Urinary bladder (tissue), 4 donors: ENCODE measurements at places on chromosomes 7 and 10. TPM values are rescaled to one million over a fixed set of nuclear protein-coding genes. Genes with fewer than 3 reads are reported as not detected.

DNA sequence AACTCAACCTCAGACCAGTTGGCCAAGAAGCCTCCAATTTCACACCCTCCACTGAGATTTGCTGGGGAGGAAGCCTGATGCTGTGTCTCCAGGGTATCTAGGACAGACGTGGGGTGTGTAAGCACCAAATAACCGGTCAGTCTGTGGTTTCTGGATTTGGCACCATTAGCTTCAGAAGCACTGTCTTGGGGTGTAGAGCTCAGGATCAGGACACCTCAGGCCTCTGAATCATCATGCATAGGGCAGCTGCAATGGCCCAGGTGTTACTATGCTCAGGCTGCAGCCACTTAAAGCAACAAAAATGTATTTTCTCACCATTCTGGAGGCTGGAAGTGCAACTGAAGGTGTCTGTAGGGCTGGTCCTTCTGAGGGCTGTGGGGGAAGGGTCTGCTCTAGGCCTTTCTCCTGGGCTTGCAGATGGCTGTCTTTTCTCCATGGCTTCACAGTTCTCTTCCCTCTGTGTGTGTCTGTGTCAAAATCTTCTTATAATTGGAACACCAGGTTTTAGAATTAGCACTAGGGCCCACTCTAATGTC is 73.4 kb upstream of the SEPHS1 start:
- DNase-seq, result no peak

DNA sequence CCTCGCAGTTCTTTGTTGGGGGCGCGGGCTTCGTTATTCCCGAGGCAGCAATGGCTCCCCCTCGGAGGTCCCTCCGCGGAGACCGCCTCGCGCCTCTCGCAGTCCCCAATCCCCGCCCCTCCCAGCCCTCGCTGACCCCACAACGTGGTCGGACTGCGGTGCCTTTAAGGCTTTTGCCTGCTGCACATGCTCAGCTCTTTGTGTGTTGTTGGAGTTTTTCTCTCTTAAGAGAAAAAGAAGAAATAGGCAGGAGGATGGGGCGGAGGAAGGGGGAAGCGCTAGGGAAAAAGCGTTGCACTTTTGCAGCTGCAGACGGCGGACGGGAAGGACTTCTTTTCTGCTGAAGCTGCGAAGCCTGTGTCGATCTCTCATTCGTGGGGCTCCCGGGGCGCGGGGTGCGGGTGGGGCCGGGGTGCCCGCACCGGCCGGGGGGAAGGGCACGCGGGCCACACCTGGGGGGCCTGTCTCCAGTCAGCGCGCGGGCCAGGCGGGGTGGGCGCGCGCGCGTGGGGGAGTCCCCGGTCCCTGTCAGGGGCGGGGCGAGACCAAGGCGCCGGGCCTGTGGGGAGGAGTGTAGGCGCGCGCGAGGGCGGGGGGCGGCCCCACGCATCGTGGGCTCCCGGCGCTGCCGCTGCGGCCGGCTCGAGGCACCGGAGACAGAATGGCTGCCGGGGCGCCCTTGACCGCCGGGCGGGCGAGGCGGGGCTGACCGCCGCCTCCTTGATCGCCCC is 445 bp upstream of the ATRNL1 start:
- DNase-seq, result no peak

DNA sequence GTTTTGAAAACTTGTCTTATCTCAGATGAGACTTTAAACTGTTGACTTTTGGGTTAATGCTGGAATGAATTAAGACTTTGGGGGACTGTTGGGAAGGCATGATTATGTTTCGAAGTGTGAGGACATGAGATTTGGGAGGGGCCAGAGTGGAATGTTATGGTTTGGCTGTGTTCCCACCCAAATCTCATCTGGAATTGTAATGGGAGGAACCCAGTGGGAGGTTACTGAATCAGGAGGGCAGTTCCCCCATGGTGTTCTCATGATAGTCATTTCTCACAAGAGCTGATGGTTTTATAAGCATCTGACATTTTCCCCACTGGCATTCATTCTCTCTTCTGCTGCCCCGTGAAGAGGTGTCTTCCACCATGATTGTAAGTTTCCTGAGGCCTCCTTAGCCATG is 13.8 kb upstream of the POT1 start:
- DNase-seq, result no peak

GRCh38 chr10:22475651-22476600 is 130.6 kb downstream of the SPAG6 start:
- no peak for DNase-seq

GRCh38 chr10:132571650-132572544 is 34.3 kb downstream of the INPP5A start:
- DNase-seq, result no peak

DNA sequence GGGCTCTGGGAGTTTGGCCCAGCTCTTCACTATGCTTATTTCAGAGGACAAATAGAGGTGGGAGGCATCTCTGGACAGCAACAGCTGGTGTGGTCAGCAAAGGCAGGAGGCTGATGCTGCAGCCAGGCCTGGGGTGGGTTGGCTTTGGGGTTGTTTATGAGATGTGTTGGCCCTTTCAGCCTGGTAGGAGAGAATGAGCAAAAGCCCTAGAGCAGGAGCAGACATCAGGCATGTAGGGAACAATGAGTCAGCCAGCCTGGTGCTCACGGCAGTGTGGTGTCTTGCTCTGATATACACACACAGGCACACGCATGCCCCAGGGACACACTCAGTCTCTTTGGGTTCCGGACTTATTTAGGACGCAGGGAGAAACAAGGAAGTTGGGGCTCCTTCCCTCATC is 157.1 kb downstream of the PRKCQ start:
- no peak for DNase-seq

- DNase-seq, result no peak
Observed at GRCh38 chr7:90210981-90211380, 559 bp upstream of the STEAP2 start.

GRCh38 chr7:17315974-17316373 is 17.5 kb downstream of the AHR start:
- DNase-seq, result no peak

DNA sequence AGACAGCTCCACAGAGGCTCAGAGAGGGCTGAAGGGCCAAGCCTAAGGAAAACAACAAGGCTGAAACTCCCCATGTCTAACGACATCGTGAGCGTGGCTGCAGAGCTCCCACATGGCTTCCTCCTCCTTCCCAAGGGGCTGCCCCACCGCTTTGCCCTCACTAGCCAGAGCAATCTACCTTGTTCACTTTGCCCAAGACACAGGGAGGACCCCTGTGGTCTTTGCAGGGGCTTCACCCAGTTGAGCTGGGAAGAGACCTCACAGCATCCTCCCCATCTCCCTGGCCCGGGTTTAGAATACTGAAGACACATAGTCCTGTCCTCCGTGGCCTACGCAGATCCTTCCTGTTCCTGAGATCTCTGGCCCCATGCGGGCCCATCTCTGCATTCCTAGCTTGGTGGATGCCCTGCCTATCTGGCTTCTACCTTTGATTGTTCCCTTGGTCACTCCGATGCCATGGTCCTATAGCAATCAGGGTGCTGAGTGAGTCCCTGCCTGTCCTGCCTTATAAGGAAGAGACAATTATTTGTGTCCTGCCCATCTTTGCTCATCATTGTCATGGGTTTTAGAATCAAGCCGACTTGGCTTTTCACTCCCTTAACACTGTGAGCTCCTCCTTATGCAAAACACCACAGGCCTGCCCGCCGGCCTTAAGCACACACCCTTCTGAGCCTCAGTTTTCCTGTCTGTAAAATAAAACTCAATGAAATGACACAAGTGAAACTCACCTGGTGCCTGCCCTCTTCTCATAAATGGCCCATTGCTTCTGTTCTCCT is 73.2 kb downstream of the PARP12 start:
- DNase-seq, result no peak

GRCh38 chr10:36003031-36003600 is 361.0 kb upstream of the FZD8 start:
- DNase-seq, result no peak

DNA sequence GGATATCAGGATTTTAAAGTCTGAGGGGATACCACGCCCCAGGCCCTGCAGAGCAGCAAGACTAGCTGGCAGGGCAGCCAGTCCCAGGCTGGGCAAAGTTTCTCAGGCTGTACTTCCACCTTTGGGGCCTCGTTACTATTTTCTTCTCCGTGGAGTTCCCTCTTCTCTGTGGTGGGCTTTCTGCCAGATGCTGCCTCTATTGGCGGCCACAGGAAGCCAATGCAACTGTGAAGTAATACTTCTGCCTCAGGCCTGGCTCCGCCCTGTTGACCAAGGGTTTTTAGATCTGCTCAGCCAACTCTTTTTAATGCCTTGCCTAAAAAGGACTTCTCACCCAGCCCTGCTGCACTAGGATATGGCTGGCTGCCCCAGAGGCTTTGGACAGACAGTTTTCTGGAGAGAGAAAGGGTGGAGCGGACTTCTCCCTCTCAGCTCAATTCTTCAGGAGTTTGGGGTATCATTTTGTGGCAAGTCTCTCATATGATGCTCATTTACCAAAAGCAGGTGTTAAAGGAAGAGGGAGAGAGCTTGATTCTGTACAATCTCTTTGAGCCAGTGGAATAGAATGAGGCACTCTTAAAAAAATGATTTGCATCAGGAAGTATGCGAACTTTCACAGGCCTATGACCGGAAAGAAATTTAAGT is 67.4 kb downstream of the HHEX start:
- peak; percentile 29 for DNase-seq

DNA sequence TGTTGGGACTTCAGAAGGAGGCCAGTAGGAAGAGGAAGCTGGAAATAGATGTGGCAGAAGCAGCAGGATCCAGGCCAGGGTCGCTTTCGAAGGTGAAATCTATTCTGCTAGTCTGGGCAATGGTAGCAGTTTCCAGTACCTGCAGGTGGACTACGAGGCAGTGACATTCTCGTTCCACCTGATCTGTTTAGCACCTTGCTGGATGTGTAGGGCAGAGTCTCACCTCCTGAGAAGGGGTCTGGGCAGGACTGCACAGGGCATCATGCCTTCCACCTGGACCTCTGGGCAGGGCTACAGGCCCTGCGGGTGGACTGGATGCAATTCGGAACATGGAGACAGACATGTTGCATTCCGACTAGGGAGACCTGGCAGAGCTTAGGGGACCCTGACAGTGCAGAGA is 254.8 kb upstream of the ZNF32 start:
- DNase-seq, result no peak

DNA sequence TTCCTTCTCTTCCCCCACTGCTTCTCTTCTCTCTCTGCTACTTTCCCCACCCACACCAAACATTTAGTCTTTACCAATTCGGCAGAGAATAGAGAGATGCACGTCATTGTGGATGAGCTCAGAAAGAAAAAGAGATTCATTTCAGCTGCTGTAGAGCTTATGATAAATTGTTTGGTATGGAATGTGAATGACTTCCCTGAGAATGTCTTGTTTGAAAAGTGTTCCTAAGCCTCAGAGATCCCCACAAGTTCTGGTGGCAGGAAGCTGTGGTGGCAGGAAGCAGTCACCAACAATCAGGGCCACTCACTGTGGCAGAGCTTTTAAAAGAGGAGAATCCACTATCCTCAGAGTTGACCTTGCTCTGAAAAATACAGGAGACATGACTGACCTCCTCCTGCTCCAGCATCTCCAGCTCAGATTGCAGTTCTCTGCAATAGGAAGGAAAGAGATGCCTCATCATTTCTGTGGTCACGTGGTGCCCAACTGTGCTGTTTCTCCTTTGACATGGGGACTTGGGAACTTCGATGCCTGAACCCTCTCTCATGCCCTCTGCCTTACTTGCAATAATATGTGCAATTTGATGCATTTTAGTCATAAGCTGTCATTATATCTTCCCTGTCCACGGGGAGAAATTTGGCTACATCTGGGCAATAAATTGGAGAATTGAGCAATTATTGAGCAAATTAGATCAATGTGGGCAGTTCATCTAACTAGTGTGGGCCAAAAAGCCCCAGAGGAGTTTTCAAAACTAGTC is 76.5 kb downstream of the BMPER start:
- DNase-seq, result no peak

GRCh38 chr7:85226361-85227085 is 39.7 kb upstream of the SEMA3D start:
- DNase-seq, result no peak

- DNase-seq, result no peak
Observed at GRCh38 chr10:104862-105565, 30.2 kb upstream of the ZMYND11 start.

DNA sequence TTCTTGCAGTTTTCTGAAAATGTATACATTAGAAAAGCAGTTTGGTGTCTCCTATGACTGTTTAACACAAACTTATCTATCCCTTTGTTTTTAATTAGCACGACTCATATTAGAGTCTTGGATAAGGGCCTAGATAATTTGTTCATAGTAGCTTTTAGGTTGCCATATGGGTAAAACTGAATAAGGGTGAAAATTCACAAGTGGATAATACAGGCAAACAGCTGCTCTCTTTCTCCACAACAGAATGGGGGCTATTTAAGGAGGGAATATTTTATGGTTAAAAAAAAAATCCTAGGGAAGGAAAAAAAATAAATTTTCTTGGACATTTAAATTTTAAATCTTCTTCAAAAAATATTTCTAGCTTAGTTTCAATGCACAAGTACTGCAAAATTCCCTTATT is 1416.1 kb downstream of the GATA3 start:
- no peak for DNase-seq

GRCh38 chr10:88608052-88608732 is 21.6 kb downstream of the LIPJ start:
- no peak for DNase-seq

- peak; percentile 91 for DNase-seq
Observed at GRCh38 chr10:43322769-43323168, 48.7 kb upstream of the FXYD4 start.

GRCh38 chr7:123043642-123044041 is 48.1 kb upstream of the TAS2R16 start:
- no peak for DNase-seq

DNA sequence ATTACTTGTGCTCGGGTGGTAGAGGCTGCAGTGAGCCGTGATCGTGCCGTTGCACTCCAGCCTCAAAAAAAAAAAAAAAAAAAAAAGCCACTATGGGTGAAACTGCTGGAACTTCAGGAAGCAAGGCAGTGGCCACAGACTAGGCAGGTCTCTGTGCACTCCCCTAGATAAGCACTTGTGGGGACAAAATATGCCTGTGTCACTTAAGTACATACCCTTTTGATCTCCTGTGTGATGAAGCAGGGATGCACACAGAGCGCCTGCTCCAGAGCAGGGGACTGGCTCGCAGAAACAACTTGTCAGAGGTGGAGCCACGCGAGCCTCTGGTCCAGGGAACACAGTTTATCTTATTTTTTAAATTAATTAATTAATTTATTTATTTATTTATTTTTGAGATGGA is 42.9 kb upstream of the PSAP start:
- DNase-seq, result no peak

GRCh38 chr10:102133373-102134195 is 744 bp downstream of the PPRC1 start:
- DNase-seq, result no peak

Gene TEX47
- not detected for polyA plus RNA-seq

Gene CYP2C18
- 0.04 TPM for polyA plus RNA-seq

Gene ANKRD2
- 0.23 TPM for polyA plus RNA-seq

Gene LRMDA
- polyA plus RNA-seq, result 7.9 TPM

Gene GRM3
- not detected for polyA plus RNA-seq

Gene GDF2
- polyA plus RNA-seq, result not detected

Gene SP8
- polyA plus RNA-seq, result not detected
